ENCODE measurements at places on chromosomes 5 and 9.
A peak's percentile ranks its signal among the peaks of the same experiment; 100 is the strongest.

DNA sequence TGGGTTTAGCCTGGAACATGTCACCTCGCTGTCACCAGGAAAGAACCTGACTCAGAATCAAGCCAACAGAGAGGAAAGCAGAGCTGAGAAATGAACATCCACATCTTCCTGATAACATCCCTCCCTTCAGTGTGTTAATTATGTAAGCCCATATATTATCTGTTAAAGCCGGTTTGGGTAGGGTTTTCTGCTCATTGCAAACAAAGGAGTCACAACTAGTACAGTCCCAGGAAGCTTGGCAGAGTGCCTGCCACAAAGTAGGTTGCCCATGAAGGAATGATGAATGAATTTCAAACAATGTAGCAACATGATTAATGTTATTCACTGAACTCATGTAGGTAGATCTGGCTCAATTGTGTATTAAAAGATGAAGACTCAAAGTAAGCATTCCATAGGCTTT is 10.4 kb upstream of the PPARGC1B start:
- DNase-seq, result no peak

DNA sequence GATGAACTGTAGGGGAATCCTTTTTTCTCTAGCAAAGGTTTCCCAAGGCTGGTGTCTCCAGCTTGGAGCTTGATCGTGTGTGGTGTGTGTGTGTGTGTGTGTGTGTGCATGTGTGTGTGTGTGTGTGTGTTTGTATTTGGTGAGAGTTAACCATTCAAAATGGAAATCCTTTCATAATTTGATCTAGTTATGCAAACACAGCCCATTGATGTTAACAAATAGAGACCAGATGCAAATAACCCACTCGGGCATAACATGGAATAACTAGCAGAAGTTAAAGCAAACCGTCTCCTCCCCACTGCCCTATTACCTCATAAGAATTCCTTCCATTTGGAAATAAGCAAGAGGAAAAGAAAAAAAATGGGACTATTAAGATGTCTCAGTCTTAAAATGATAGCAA is 24.9 kb upstream of the ZSWIM6 start:
- DNase-seq, result no peak

DNA sequence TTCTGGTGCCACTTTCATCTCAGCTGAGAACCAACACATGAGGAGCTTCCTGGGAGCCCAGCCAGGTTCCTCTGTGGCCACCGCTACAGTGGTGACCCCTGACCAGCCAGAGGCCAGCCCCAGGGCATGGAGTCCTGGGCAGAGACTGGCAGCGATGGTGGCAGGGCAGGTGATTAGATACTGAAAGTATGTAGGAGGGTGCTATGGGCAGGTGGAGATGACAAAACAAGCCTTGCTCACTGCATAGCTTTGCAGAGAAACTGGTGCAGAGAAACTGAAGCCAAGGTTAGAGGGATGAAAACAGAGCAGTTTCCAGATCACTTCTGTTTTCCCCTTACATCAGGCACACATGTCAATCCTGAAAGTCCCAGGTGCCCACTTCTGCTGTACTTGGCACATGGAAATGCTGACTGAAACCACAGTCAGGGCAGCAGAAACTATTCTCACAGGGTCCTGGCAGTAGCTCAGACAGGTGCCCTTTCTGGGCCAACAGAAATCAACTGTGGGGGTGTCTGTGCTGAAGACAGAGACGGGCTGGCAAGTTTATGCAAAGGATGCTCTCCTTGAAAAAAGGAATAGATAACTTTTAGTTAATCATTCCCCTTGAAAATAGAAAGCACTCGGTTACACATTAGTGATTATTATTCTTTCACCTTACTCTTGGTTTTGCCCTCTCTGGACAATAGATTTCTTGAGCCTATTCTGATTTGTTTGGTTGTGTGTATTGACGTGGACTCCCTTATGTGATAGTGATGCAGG is 90.3 kb downstream of the ANKRD55 start:
- DNase-seq, result no peak

- no peak for DNase-seq
These were observed 9.6 kb upstream of the LHX2 start for GRCh38 chr9:124001866-124002525.

GRCh38 chr5:142181547-142182163 is 73.1 kb downstream of the NDFIP1 start:
- DNase-seq, result no peak

DNA sequence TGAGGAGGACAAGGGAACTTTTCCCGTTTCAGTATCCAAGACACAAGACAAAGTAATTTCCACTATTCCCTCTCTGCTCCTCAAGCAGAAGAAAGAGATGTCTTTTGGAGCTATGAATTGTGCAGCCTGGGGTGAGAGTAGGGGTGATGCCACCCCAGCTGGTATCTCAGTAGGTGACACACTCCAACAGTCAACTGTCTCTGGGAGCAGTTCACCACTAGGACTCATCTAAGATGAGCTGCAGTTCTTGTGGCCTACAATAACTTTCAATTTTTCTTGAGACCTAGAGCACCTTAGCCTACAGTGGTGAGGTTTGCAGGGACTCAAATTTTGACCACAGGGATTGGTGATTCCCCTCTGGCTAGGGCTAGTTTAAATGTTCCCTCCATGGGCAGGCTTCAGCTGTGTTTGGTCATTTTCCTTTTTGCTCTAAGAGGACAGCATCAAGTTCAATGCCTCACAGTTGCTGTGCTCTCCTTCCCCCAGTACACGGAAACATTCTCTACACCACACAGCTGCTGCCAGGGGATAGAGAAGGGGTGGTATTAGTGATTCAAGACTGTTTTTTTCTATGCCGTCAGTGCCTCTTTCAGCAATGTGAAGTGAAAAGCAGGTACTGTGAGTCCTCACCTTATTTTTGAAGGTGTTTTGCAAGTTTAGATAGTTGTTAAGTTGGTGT is 278.6 kb upstream of the RORB start:
- no peak for DNase-seq

GRCh38 chr5:174829511-174829864 is 105.1 kb downstream of the MSX2 start:
- DNase-seq, result no peak

DNA sequence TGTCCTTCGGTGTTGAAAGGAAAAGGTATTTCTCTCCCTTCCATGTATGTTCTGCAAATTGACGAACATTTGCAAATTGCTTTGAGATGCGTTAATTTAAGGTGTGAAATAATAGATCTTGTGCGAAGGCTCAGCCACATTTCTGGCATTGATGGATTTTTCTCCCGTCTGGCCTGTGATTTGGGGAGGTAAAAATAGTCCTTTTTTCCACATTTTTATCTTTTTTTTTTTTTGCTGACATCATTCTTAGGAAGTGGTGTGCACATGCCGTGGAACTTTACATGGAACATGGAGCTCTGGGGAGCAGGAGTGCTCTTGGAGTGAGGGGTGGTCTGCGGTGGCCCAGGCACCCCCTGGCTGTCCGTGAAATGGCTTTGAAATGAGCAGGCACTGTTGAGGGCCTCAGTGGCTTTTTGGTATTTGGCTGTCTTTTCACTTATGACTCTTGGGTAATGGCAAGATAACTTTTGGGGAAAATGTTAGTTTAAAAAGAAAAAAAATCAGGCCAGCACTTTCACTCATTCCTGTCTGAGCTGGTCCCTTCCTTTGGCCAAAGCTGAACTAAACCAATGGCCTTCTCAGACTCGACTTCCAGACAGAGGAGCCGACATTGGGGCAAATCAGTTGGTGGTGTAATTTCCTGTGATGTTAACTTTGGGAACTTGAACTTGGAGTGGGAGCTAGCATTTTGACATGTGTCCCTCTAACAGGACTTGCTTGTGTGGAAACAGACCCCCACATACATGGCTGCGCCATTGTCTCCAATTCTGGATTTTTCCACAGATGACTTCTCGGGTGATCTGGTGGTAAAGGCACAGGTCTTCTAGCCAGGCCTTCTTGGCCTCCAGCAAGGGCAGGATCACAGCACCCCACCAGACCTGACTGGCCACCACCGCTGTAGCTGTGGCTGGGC is 4.2 kb downstream of the NEK6 start:
- no peak for DNase-seq

GRCh38 chr9:84111726-84112125 is 131.1 kb downstream of the RMI1 start:
- no peak for DNase-seq

- no peak for DNase-seq
These were observed 70.5 kb downstream of the SMIM23 start for GRCh38 chr5:171855798-171856763.

DNA sequence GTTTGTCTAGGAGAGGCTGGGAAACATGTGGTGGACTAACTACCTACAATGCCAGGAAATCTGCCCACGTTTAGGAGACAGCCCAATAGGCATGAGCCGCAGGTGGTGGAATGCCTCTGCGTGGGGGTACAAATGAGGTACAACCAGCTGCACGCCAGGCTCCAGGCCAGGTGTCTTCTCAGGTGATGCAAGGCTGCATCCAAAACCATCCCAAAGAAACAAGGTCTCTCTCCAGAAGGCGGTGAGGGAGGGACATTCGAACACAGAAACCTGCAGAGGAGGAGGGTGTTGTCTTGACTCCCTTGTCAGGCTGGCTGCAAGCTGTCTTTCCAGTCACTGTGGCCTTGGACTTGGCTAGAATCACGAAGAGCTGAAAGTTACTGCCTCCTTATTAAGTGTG is 11.6 kb downstream of the ANKH start:
- no peak for DNase-seq

GRCh38 chr9:134815435-134816214 is 65.0 kb upstream of the FCN2 start:
- DNase-seq, result no peak

- no peak for DNase-seq
These were observed 30.4 kb downstream of the JADE2 start for GRCh38 chr5:134555890-134556311.

GRCh38 chr5:181149806-181150733 is 2.7 kb downstream of the OR2V2 start:
- DNase-seq, result no peak

DNA sequence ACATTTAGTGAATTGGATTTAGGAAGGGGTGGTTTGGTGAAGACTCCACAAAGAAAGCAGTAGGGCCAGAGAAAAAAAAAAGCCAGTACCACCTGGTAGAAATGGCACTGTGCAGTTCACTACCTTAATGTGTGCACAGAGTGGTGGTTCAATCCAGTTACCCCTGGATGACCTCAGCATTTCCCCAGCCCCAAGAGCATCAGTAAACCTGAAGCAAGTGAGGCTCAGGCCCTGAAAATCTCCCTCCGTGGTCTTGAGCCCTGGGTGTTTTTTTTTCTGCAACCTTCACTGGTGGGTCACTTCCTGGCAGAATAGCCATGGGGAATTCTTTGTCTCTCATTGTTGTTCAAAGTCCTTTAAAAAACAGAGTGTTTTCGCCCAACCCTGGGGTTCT is 202.9 kb downstream of the GADD45G start:
- DNase-seq, result no peak

GRCh38 chr9:33437205-33437604 is 10.2 kb downstream of the AQP3 start:
- DNase-seq, result no peak

GRCh38 chr5:74786851-74787250 is 19.8 kb downstream of the NSA2 start:
- DNase-seq, result no peak

- DNase-seq, result peak; percentile 75
These were observed 7.0 kb upstream of the IRF1 start for GRCh38 chr5:132497488-132497997.

- DNase-seq, result peak; percentile 27
These were observed 24.2 kb downstream of the PPARGC1B start for GRCh38 chr5:149754172-149754880.

DNA sequence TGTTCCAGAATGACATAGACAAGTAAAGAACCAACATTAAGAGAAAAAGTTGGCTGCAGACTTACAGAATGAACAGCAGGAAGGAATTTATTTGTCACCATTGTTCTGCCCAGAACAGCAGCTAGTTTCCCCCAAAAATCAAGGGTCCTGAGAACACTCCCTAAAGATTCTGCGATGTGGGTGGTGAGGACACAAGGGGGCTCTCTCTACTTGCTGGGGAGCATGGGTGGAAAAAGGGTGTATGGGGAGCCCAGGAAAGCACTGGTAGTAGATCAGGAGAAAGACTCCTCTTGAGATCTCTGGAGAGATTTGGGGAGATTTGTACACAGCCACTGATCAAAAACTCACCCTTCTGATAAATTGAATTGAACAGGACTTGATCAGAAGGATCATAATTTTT is 316.5 kb downstream of the KCTD16 start:
- no peak for DNase-seq

- DNase-seq, result no peak
These were observed 2.0 kb downstream of the LCN9 start for GRCh38 chr9:135664801-135665794.

DNA sequence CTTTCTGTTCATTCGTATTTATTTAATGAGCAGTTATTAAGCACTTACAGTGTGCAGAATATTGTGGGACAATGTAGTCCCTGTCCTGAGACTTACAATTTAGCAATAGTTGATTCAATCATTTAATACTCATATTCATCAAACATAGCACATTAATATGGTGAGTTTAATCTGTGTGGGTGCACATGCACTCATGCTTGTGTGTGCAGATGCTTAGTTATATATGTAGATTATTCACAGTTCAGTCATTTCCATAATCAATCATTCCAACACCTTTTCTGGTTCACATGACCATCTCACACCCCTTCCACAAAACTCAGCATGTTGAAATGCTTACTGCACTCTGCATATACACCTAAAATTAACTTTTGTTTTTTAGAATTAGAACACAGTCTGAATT is 321.6 kb upstream of the RFX3 start:
- no peak for DNase-seq

- DNase-seq, result no peak
These were observed 255.8 kb upstream of the PUM3 start for GRCh38 chr9:3099646-3100045.

DNA sequence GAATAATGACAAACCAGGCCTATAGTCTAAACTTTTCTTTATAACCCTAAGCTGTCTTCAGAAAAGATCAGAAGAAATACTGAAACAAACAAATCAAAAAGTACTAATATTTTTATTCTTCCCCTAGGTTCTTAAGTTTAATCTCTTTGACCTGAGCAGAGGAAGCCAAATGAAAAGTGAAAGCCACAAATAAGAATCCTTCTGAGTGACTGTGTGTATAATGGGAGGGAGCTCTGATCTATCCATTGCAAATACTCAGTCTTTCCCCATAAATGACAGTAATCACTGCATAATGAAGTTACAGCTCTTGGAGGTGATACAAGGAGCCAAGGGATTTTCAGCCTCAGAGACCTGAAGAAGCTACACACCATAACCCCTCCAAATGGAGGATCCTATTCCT is 126.9 kb upstream of the ATP10B start:
- no peak for DNase-seq

DNA sequence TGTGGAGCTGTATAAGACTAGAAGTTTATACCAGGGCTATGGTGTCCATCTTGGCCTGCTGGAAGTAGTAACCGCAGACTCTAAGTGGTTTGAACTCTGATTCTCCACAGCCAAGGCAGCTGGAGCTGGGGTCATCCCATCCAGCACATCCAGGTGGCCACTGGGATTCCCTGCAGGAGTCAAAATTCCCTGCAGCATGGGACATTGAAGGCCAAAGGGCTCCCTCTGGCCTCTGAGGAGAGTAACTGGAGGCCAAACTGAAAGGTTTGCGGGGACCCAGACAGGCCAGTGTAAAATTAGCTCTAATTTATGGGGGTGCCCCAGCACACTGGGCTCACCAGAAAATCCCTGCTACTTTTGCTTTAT is 12.2 kb upstream of the PRXL2C start:
- no peak for DNase-seq
